ENCODE measurements at places on chromosomes 7 and 10. TPM values are rescaled to one million over a fixed set of nuclear protein-coding genes. Genes with fewer than 3 reads are reported as not detected.

The PAOX gene
- 9.3 TPM for total RNA-seq

The NODAL gene
- not detected for total RNA-seq

GRCh38 chr10:94963901-94964300 is 25.4 kb downstream of the CYP2C9 start:
- DNase-seq = peak; percentile 52

DNA sequence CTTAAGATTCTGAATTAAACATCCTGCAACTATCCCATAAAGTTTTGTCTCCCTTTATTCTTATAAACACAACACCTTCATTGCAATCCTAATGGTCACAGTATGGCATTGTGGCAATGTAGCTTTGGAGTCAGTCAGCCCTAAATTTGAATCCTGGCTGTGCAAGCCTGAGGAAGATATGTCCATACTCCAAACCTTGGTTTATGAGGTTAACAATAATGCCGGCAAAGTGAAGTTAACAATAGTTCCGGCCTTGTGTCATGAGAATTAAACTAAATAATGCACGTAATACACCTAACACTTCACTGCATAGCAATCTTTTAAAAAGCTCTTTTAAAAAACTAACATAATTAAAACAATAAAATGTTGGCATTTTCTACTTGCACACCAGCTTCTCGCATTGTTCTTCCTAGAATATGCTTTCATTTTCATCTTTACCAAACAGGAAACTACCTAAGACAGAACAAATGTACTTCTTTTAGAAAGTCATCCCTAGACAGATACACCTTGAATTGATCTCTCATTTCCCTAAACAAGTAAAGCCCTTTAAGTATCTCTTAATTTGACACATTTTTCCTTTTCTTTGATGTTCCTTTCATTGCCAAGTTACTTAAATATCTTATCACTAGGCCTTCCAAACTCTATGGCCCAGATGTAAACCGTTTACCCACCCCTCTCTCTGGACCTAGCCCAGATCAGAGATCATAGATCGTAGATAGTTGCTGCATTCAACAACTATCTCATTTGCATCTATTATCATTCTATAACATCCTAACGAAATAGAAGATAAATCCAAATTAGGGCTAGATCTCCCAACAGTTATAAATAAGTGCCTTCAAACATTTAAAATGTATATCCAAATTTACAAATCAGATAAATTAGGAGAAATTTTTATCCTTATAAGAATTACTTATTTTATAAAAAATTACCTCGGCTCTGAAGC is 66.7 kb downstream of the CREB3L2 start:
- no peak for DNase-seq

DNA sequence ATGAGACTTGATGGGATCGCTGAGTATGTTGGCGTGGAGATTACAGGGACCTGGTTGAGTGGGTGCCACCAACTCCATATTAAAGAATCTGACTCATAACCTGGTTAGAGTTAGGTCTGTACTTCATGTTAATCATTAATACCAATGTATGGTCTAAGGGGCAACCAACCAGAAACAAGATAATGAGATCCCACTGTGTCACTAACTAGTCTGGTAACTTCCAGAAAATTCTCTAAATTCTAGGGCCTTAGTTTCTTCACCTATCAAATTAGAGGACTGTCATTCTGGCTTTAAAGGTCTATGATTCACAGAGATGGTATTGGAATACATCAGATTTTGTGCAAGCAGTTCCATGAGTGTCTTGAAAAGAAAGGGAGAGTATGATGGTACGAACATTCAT is 102.2 kb downstream of the SNX10 start:
- DNase-seq = no peak

DNA sequence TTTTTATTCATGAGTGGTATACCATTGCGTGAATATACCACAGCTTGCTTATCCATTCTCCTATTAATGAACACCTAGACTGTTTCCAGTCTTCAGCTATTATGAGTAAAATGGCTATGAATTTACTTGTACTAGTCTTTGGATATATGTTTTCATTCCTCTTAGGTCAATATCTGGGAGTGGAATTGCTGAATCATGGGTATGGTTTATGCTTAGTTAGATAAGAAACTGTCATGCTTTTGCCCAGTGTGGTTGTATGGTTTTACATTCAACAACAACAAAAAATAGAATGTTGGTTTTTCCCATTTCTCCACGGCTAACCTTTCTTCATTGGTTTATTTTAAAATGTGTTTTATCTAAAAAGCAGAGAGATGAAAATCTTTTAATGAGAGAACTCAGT is 308.3 kb downstream of the PHF14 start:
- no peak for DNase-seq

- peak; percentile 90 for DNase-seq
Measured at GRCh38 chr7:44973610-44974401, 5.0 kb downstream of the MYO1G start.

DNA sequence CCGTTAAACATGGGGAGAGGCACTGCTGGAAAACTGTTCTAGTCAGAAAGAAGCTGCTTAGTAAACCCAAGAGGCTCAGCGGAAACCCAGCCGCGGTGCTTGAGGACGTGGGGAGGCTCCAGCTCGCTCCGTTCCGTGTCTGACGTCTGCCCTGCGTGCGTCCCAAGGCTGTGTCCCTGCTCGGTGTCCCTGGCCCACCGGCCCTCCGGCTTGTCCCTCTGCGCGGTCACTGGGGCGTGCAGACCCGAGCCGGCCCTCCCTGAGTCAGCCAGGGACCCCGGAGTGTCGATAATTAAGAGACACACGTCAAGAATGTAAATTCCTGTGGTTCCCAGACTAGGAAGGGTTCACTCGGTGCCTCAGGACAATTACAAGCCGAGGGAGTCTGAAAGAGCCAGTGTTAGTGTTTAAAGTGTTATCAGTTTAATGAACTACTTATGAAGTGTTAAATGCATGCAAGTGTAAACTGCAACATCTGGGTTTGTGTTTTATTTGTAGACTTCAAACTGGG is 98.9 kb downstream of the WDR11 start:
- no peak for DNase-seq
